ENCODE measurements at places on chromosomes 7 and 10. TPM values are rescaled to one million over a fixed set of nuclear protein-coding genes. Genes with fewer than 3 reads are reported as not detected.

The SRI gene
- 119 TPM for total RNA-seq

DNA sequence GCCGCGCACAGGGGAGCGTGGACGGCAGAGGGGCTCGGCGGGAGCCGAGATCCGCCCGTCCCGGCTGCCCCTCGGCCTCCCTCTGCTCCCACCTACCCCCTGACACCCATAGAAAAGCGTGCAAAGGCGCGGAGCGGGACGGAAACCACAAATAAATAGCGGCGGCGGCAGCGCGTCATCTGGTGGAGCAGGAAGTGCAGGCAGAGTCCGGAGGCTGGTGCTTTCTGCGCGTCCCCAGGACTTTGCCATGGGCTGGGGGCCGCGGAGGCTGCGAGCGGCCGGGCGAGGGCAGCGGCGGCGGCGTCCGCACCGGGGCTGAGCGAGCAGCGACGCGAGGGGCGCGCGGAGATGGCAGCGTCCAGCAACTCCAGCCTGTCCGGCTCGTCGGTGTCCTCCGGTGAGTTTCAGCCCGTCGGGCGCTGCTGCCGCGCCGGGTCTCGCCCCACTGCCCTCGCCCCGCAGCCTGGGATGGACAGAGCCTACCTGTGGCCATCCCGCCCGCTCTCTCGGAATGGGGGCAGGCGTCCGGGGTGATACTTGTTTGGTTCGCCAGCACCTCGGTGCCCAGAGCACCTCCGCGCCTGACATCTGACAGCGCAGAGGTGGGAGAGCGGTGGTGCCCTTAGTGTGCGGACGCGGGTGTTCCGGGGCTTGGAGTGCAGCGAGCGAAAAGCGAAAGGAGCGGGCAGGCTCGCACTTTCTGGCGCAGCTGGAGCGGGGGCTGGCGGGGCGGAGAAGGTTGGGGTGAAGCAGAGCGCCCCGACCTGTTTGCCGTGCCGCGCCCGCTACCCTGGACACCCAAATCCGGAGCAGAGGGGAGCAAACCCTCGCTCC lies at the start of gene CHN2:
TSS of gene CHN2 (plus strand) at position 182 of the 834 bp plus-strand sequence.
- peak; percentile 69 for DNase-seq

DNA sequence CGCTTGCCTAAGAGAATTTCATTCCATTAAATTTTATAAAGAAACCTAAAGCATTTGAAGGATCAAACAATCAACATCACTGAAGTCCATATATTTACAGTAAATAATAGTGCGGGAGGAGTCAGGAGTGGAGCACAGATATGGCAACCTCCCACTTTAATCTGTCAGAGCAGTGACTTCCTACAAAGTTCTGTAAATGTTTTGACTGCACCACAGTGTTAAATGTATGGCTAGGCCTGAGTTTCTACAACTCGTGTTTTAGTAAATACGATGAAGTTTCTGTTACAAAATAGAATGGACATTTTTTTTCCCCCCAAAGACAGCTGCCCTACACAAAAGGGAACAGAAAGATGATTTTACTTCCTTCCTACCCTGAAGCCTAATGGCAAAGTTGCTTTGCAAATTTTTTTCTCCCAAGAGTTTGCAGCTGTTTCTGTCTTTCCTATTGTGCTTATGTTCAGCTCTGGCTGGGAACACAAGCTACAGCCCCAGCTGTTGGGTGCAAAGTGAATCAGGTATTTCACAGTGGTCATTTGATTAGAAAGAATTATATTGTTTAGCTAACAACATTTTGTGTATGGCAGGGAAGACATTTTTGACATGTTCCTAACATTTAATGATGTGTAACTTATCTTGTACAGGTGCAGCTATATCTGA lies 62.1 kb downstream of the MET start:
- no peak for DNase-seq

The ADAMTS14 gene
- not detected for total RNA-seq

The ATAD1 gene
- 45.9 TPM for total RNA-seq

- DNase-seq = no peak
Observed at GRCh38 chr10:4003348-4003973, 218.5 kb upstream of the KLF6 start.

GRCh38 chr10:49241385-49241784 lies 53.2 kb upstream of the TMEM273 start:
- DNase-seq = no peak

DNA sequence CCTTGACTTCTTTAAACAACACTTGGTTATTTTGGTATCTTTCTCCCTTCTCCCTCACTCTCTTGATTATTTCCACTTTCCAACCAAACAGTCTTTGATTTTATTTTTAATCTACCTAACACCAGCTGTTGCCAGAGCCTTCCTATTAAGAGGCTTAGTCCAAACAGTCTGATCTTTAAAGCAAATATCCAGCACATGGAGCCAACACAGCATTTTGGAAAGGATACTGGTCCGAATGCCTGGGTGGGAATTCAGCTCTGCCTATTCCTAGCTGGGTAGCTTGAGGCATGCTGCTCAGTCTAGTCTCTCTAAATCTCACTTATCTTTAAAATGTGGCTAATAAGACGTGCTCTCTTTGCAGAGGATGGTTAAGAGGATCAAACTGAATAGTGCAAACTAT lies 129.3 kb downstream of the NRCAM start:
- DNase-seq = no peak

The AGR2 gene
- total RNA-seq = not detected

The ACSM6 gene
- not detected for total RNA-seq

- DNase-seq = no peak
Observed at GRCh38 chr10:43076311-43076875, 476 bp upstream of the RET start.

DNA sequence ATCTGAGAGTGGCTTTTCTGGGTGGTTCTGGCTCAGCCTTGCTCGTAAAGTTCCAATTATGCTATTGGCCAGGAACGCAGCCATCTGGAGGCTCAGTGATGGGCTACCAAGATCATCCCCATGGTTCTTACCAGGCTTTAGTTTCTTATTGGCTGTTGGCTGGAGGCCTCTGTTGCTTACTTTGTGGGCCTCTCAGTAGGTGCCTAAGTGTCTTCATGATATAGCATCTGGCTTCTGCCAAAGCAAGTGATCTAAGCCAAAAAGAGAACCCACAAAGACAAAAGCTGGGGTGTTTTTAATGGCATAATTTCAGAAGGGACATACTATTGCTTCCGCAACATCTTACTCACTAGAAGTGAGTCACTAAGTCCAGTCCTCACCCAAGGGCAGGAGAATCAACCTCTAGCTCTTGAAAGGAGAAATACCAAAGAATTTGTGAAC lies 132.0 kb upstream of the MDFIC start:
- DNase-seq = no peak

The NKX6-2 gene
- not detected for total RNA-seq

DNA sequence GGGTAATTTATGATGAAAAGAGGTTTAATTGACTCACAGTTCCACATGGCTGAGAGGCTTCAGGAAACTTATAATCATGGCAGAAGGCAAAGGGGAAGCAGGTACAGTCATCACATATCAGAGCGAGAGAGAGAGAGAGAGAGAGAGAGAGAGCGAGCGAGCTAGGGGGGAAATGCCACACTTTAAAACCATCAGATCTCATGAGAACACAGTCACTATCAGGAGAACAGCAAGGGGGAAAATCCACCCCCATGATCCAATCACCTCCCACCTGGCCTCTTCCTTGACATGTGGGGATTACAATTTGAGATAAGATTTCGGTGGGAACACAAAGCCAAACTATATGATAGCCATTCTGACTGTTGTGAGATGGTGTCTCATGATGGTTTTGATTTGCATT lies 576.3 kb downstream of the GFRA1 start:
- DNase-seq = no peak

- no peak for DNase-seq
Observed at GRCh38 chr10:72276013-72276387, 2.3 kb downstream of the DDIT4 start.

The KCNH2 gene
- total RNA-seq = 0.50 TPM

The ADAM8 gene
- 90.8 TPM for total RNA-seq

The IFIT2 gene
- total RNA-seq = 18.5 TPM

GRCh38 chr10:22810643-22811465 lies 96.5 kb upstream of the PIP4K2A start:
- DNase-seq = no peak

The SAMD9L gene
- total RNA-seq = 99.2 TPM

- no peak for DNase-seq
Observed at GRCh38 chr7:30178748-30179436, 44.1 kb downstream of the MTURN start.

Data from activated naive CD8-positive, alpha-beta T cell treated with anti-CD3 and anti-CD28 coated beads, Interleukin-2, amount 10 ng/mL, durations not matched to agents 7 days and 5 days (primary cell).